ENCODE measurements at places on chromosomes 3 and 15.

- DNase-seq = no peak
These were observed 20.9 kb downstream of the ABHD6 start for GRCh38 chr3:58258392-58259055.

- DNase-seq = no peak
These were observed 334 bp upstream of the IGSF11 start for GRCh38 chr3:119035014-119035346.

GRCh38 chr3:65854606-65855304, 184.0 kb downstream of the MAGI1 start:
- DNase-seq = no peak

- DNase-seq = no peak
These were observed 17.9 kb upstream of the ICE2 start for GRCh38 chr15:60496853-60497252.

DNA sequence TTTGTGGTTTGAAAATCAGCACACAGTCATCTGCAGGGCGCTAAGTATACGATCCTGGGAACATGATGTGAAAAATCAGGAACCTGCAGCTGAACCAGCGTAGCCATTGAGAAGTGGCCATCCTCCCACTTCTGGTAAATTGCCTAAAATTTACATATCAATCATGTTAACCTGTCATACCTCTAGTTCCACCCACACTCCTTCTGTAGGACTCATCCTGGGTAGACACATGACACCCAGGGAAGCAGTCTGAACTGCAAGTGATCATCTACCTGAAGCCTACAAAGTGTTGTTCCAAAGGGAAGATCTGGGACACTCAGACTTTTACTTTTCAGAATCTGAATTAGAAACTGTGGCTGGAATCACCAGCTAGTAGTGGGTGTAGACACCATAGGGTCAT, 5.5 kb upstream of the PSMD6 start:
- no peak for DNase-seq

DNA sequence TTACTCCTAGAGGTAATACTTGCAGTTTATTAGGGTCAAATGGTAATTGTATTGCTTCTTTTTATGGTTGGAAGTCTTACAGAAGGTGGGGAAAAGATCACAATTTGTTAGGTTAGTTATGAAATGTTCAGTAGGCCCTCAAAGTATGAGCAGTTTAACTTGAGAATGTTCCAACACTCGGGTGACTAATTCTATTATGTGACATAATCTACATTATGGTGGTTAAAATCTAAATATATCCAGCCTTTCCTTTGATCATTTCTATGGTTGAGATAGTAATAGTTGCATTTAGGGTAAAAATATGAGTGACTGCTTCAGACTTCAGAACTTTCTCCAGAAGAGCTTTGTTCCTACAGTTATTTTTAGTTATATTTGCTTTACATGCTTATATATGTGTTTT, 19.6 kb upstream of the FBXO22 start:
- no peak for DNase-seq

DNA sequence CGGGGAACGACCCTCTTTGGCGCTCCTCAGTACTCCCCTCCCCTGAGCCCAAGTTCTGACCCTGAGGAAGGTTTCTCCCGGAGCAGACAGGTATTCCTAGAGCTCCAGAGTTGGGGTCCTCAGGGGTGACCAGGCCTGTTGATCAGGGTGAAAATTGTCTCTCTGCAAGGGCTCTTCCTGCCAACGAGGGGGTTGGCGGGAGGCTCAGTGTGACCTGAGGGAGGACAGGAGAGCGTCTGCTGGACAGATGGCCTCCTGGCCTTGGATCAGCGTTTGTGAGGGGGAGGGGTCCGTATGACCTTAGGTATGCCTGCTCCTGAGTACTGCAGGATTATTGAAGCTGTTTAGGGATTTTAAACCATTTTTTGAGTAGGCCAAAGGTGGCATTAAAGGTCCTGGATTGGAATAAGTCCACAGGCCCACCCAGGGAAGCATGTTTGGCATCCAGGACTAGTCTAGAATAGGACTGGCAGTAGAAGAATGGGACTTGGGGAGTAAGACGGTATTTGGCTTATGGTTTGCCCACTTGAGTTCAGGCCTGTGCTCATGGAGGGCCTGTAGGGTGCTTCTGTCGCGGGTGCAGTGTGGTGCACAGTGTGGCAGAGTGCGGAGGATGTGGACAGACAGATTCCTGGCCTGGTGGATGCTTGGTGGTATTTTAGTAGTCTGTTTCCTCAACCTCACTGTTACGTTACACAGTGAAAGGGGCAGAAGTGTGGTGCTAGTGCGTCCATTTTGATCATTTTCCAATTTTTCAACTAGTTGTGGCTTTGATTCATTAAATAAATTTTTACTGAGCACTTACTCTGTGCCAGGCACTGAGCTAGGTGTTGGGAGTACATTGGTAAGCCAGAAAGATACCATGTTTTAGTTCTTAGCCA, 959 bp downstream of the ZNF592 start:
- no peak for DNase-seq

GRCh38 chr3:124318656-124319055, 326.7 kb upstream of the ROPN1 start:
- no peak for DNase-seq

DNA sequence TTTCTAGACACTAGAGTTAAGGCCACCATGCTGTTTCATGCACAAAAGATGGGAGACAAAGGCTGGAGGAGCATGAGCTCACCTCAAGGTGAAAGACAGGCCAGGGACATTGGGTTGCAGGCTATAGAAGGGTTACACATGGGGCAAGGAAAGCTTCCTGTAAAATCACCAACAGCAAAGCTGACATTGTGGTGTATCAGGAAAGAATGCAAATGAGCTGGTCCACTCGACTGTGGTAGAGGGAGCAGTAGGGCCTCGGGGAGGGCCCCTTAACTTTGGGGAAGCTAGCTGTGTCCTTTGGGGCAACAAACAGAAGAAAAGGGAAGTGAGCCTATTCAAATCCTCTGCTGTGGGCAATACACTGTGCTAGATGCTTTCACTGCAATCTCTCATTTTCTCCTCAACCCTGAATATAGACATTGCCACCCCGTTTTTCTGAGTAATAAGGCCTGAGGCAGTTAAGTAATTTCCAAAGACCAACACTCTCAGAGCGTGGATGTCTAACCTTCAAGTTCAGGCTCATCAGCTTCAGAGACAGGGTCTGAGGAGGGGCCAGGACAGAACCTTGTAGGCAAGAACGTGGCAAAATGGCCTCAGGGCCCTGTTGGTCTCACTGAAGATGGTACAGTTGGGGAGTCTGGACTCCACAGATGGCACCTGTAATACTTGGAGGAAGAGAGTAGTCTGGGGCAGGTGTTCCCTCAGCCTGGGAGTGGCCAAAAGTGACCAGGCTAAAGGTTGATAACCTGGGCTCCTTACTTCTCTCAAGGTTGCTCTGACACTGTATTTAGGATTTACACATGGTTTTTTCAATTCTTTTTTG, 24.1 kb downstream of the CX3CR1 start:
- peak; percentile 29 for DNase-seq

DNA sequence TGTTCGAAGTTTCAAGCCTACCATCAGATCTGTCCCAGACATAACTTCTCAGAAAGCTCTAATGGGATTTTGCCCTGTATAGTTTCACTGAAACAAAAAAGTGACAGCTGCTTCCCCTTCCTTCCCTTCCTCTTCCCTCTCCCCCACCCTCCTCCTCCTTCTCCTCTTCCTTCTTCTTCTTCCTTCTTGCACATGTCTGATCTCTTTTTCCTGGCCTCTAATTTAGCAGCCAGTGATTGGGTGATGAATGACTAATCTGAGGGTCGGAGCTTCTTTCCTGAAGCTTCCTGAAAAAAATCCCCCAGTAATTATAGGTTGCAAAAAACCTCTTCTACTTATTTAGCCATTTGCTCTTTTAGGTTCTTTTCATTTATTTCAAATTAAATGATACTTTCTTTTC, 168.7 kb downstream of the POTEB3 start:
- DNase-seq = no peak
